ENCODE measurements at places on chromosomes 1 and 21. TPM values are rescaled to one million over a fixed set of nuclear protein-coding genes. Genes with fewer than 3 reads are reported as not detected.
A peak's percentile ranks its signal among the peaks of the same experiment; 100 is the strongest.

Gene CACNA1S
- not detected for total RNA-seq

Gene RIPK4
- 0.18 TPM for total RNA-seq

Gene LEMD1
- 0.55 TPM for total RNA-seq

Gene S100A8
- not detected for total RNA-seq

Gene APCS
- total RNA-seq = not detected

Gene ZNF124
- 23.5 TPM for total RNA-seq

Gene CELA3B
- not detected for total RNA-seq

Gene MAP3K7CL
- 4.2 TPM for total RNA-seq

Gene HMGCS2
- not detected for total RNA-seq

GRCh38 chr1:54064299-54064698, 10.9 kb downstream of the TCEANC2 start:
- no peaks in the 10 kb centered on the region for H3K4me1 ChIP-seq
- H3K27me3 ChIP-seq = no peaks in the 10 kb centered on the region
- H3K27ac ChIP-seq = no peak overlapping the region
- no peak for DNase-seq
- no peak overlapping the region for H3K4me3 ChIP-seq

GRCh38 chr1:119655154-119655553, 7.1 kb upstream of the ZNF697 start:
- H3K4me3 ChIP-seq = no peak overlapping the region
- no peak overlapping the region for H3K27ac ChIP-seq
- DNase-seq = no peak
- H3K36me3 ChIP-seq = no peaks in the 10 kb centered on the region
- peaks cover 5% of the 10 kb centered on the region for H3K27me3 ChIP-seq

- H3K36me3 ChIP-seq = no peaks in the 10 kb centered on the region
- H3K4me1 ChIP-seq = peaks cover 20% of the 10 kb centered on the region
- H3K27me3 ChIP-seq = no peaks in the 10 kb centered on the region
- H3K27ac ChIP-seq = no peak overlapping the region
Measured at GRCh38 chr1:99852648-99853047, 2.5 kb downstream of the AGL start.

GRCh38 chr1:2229911-2230731, 2.0 kb downstream of the SKI start:
- peak overlapping the region; percentile 91 for H3K4me3 ChIP-seq
- H3K27me3 ChIP-seq = no peaks in the 10 kb centered on the region
- H3K27ac ChIP-seq = peak overlapping the region; percentile 80
- no peak for DNase-seq
- H3K4me1 ChIP-seq = peaks cover 52% of the 10 kb centered on the region
- no peaks in the 10 kb centered on the region for H3K36me3 ChIP-seq

DNA sequence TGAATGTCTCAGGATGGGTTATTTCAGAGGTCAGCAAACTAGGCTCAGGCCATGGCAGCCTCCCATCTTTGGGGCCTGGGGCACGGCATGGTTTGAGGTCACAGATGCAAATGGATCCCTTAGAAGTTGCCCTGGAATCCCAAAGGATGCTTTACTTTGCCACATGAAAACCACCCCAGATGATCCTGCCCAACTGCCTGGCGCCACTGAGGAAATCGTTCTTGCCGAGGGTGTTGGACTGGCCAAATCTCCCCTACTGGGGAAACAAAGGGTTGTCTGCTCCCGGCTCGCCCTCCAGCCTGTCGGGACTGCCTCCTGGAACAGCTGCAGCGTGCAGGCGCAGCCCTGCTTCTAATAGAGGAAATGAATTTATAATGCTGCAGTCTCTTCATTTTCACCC, 173.0 kb upstream of the LMO4 start:
- DNase-seq = no peak
- H3K27ac ChIP-seq = no peak overlapping the region
- no peaks in the 10 kb centered on the region for H3K36me3 ChIP-seq
- peaks cover 12% of the 10 kb centered on the region for H3K27me3 ChIP-seq

- H3K4me1 ChIP-seq = no peaks in the 10 kb centered on the region
- H3K36me3 ChIP-seq = no peaks in the 10 kb centered on the region
- no peak overlapping the region for H3K4me3 ChIP-seq
- H3K27me3 ChIP-seq = no peaks in the 10 kb centered on the region
- H3K27ac ChIP-seq = no peak overlapping the region
- no peak for DNase-seq
Measured at GRCh38 chr1:214658785-214659184, 55.8 kb downstream of the CENPF start.

- peaks cover 18% of the 10 kb centered on the region for H3K36me3 ChIP-seq
- H3K27me3 ChIP-seq = no peaks in the 10 kb centered on the region
- no peaks in the 10 kb centered on the region for H3K4me1 ChIP-seq
- H3K4me3 ChIP-seq = no peak overlapping the region
- DNase-seq = no peak
Measured at GRCh38 chr1:3778590-3779264, 6.2 kb downstream of the SMIM1 start.

GRCh38 chr1:145958734-145959133, 917 bp upstream of the LIX1L start:
- no peaks in the 10 kb centered on the region for H3K36me3 ChIP-seq
- peak overlapping the region; percentile 94 for H3K4me3 ChIP-seq
- no peak overlapping the region for H3K27ac ChIP-seq
- DNase-seq = no peak
- H3K27me3 ChIP-seq = no peaks in the 10 kb centered on the region

DNA sequence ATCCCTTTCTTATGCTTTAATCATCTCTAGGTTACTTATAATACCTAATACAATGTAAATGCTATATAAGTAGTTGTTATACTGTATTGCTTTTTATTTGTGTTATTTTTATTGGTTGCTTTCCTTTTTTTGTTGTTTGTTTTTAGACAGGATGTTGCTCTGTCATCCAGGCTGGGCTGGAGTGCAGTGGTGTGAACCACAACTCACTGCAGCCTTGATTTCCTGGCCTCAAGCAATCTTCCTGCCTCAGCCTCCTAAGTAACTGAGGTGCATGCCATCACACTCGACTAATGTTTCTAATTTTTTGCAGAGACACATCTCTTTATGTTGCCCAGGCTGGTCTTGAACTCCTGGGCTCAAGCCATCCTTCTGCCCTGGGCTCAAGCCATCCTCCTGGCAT, 26.9 kb downstream of the KRTAP19-8 start:
- DNase-seq = no peak
- no peak overlapping the region for H3K27ac ChIP-seq
- no peaks in the 10 kb centered on the region for H3K27me3 ChIP-seq

DNA sequence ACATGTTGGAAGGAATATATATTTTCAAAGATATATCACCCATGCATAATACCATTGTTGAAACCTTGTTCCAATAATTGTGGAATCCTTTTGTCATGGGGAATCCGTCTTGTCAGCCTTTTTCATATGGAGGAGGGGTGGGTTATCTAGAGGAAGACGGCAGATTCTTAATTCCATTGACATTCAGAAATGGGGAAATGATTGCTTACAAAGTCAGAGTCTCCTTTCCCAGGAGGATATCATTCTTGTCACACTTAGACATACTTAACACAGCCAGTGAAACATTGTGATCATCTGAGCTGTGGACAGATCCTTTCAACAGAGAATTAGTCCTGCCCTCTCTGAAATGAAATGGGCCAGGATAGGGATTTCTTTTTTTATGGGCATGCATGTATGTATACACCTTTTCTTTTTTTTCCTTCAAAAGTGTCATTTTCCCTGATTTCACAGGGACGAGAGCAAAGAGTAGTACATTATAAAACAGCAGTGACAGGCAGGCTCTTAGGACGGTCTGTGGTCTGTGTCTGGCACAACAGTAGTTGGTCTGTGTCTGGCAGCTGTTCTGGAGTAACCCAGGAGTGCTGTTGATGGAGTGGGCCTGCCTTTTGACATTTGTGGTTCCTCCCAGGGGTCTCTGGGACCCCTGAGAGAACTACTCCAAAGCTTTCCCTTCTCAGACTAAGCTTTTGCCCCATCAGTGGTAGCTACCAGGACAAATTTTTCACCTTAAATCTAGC, 50.1 kb downstream of the VPS13D start:
- H3K4me3 ChIP-seq = no peak overlapping the region
- H3K27ac ChIP-seq = no peak overlapping the region
- no peak for DNase-seq
- H3K36me3 ChIP-seq = peaks cover 60% of the 10 kb centered on the region
- H3K27me3 ChIP-seq = no peaks in the 10 kb centered on the region

- H3K27me3 ChIP-seq = no peaks in the 10 kb centered on the region
- H3K4me1 ChIP-seq = no peaks in the 10 kb centered on the region
- DNase-seq = no peak
- H3K27ac ChIP-seq = no peak overlapping the region
- H3K4me3 ChIP-seq = no peak overlapping the region
- no peaks in the 10 kb centered on the region for H3K36me3 ChIP-seq
Measured at GRCh38 chr1:243977094-243977493, 74.0 kb upstream of the ZBTB18 start.

GRCh38 chr1:2381741-2382620, 9.4 kb downstream of the MORN1 start:
- H3K4me3 ChIP-seq = no peak overlapping the region
- H3K27me3 ChIP-seq = no peaks in the 10 kb centered on the region
- DNase-seq = peak; percentile 70
- no peak overlapping the region for H3K27ac ChIP-seq
- no peaks in the 10 kb centered on the region for H3K36me3 ChIP-seq

DNA sequence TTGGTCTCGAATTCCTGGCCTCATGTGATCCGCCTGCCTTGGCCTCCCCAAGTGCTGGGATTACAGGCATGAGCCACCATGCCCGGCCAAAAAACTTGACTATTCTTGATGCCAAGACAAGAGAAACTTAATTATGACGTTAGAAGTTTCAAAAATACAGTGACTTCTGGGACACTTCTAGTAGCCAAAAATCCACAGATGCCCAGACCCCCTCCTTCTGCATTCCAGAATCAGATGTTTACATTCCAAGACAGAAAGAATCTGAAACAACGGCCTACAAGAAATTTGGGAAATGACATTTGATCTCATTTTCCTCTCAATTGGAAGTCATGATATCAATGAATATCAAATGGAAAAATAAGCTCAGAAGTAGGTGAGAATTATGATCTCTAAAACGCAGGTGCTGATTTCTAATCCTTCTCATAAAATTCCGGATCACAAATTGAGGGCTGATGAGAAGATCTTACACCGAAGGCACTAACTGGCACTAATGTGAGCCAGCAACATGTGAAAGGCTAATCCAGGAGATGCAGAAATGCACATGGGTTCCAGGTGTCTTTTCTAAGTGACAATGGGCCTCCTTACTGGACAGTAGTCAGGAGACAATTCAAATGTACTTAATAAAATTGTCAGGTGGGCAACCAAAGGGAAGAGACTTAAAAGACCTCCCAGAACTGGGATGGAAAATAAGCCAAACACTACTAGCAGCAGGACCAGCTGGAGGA, 5.5 kb downstream of the RAB29 start:
- H3K27ac ChIP-seq = no peak overlapping the region
- no peak overlapping the region for H3K4me3 ChIP-seq
- H3K4me1 ChIP-seq = peaks cover 29% of the 10 kb centered on the region
- no peaks in the 10 kb centered on the region for H3K27me3 ChIP-seq

DNA sequence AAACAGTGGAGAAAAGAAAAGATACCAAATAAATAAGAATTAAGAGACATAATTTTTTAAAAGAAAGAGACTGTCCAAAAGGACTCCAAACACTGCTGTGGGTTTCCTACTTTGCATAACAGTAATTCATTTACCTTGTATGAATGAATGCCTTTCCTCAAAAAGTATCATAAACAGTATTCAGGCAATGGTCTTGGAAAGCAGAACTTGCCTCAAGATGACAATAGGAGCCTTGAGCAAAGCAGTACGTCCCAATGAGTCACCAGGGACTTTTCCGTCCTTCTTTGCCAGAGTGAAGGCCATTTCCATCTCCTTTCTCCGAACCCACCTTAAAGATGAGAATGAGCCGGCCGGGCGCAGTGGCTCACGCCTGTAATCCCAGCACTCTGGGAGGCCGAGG, 186.4 kb downstream of the ZBTB18 start:
- H3K36me3 ChIP-seq = no peaks in the 10 kb centered on the region
- H3K27ac ChIP-seq = no peak overlapping the region
- no peaks in the 10 kb centered on the region for H3K27me3 ChIP-seq
- peaks cover 13% of the 10 kb centered on the region for H3K4me1 ChIP-seq
- H3K4me3 ChIP-seq = no peak overlapping the region

- DNase-seq = peak; percentile 70
- peak overlapping the region; percentile 34 for H3K4me3 ChIP-seq
- H3K27ac ChIP-seq = no peak overlapping the region
- no peaks in the 10 kb centered on the region for H3K36me3 ChIP-seq
- H3K27me3 ChIP-seq = no peaks in the 10 kb centered on the region
- H3K4me1 ChIP-seq = peaks cover 18% of the 10 kb centered on the region
Measured at GRCh38 chr1:10694633-10695627, 101.5 kb downstream of the CASZ1 start.

DNA sequence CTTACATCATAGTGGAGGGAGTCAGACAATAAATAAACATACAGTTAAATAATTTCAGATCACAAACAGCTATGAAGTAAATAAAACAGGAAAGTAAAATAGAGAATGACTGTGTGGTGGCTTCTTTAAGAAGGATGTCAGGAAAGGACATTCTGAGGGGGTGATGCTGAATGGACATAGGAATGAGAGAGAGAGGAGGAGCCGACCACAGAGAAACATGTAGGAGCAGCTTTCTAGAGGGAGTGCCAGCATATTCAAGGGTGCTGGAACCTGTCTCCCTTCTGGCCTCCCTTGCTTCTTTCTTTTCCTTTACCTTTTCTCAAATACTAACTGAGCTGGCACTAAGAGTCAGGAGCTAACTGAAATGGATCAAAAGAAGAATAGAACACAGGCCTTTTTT, 20.5 kb upstream of the BCL10 start:
- no peak overlapping the region for H3K4me3 ChIP-seq
- peaks cover 19% of the 10 kb centered on the region for H3K4me1 ChIP-seq
- DNase-seq = no peak
- no peak overlapping the region for H3K27ac ChIP-seq
- H3K36me3 ChIP-seq = no peaks in the 10 kb centered on the region
